ENCODE measurements at places on chromosomes 16 and 17. TPM values are rescaled to one million over a fixed set of nuclear protein-coding genes. Genes with fewer than 3 reads are reported as not detected.

DNA sequence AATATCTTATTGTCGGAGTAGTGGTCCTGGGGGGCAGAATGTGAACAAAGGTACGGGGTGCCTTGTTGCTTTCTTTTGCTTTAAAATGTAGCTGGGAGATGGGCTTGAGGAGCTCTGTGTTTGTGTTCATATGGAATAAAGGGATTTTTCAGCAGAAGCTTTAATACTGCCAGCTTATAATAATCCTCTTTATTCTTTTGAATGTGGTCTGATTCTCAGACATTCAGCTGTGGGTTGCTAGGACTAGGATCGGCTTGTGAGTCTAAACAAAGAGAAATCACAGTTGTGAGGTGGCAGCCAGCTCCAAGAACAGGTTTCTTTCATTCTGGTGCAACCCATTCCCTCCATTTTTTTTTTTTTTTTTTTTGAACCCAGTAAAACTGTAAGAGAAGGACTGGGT, 7.2 kb downstream of the MRPL58 start:
- DNase-seq = no peak

The UQCRC2 gene
- 147 TPM for total RNA-seq

GRCh38 chr16:20385844-20386832, 18.4 kb downstream of the PDILT start:
- DNase-seq = peak; percentile 52

GRCh38 chr16:46843898-46844642, 13.1 kb upstream of the C16orf87 start:
- DNase-seq = no peak

GRCh38 chr17:44236444-44236991, 17.0 kb upstream of the UBTF start:
- no peak for DNase-seq

GRCh38 chr16:77969861-77970260, 52.5 kb upstream of the CLEC3A start:
- DNase-seq = no peak

- DNase-seq = no peak
Measured at GRCh38 chr16:49786926-49787557, 68.9 kb downstream of the ZNF423 start.

- no peak for DNase-seq
Measured at GRCh38 chr17:66582373-66583111, 252.4 kb upstream of the CACNG5 start.
